Activated CD4-positive, alpha-beta T cell treated with anti-CD3 and anti-CD28 coated beads, Interleukin-2, amount 10 ng/mL, durations not matched to agents 7 days and 5 days (primary cell): ENCODE measurements at places on chromosomes 2 and 18.

- no peak for DNase-seq
These were observed 92.6 kb downstream of the ZNF385B start for GRCh38 chr2:179768765-179769164.

GRCh38 chr2:221495731-221496130 lies 76.4 kb downstream of the EPHA4 start:
- no peak for DNase-seq

GRCh38 chr2:234218266-234219045 lies 168.0 kb downstream of the SPP2 start:
- DNase-seq = no peak

DNA sequence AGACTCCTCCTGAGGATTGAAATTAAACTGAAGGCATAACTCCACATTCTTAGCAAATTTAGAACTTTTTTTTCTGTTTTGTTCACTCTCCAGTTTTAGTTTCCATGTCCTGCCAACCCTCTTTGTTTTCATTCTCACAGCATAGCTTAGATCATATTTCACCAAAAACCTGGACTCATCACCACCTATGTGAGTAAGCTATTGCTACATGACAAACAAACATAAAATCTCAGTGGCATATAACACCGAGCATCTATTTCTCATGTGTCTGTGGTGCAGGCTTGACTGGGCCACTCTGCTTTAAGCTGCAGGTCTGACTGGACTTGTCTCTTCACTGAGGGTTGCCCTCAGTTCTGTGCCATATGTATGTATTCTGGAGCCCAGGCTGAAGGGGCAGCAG lies 385.2 kb downstream of the ARHGAP15 start:
- DNase-seq = no peak

- no peak for DNase-seq
These were observed 236.6 kb downstream of the SS18 start for GRCh38 chr18:25853691-25854433.

GRCh38 chr18:9708434-9709303 lies 568 bp downstream of the RAB31 start:
- DNase-seq = peak; percentile 19

DNA sequence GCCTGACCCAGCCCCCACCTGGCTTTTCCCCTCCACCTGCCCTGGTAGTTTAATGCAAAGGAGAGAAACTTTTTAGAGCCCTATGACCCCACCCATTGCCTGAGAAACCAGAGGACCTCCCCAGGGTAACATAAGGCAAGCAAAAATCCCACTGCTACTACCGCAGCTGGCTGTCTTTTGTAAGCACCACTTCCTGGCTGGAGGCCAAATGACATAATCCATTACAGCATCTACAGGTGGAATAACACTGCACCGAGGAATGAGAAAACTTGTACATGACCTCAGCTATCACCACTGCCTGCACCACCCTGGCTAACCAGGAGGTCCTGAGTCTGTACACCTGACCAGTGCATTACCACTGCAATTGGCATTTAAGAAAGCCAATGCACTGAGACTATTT lies 149.6 kb upstream of the GALNT5 start:
- no peak for DNase-seq

- DNase-seq = no peak
These were observed 177.4 kb downstream of the FIGN start for GRCh38 chr2:163558251-163559021.

- no peak for DNase-seq
These were observed 42.8 kb downstream of the STK25 start for GRCh38 chr2:241465543-241465942.

- DNase-seq = no peak
These were observed 10.0 kb upstream of the ASAP2 start for GRCh38 chr2:9196637-9197036.

GRCh38 chr2:207434306-207434705 lies 95.5 kb upstream of the CREB1 start:
- no peak for DNase-seq

DNA sequence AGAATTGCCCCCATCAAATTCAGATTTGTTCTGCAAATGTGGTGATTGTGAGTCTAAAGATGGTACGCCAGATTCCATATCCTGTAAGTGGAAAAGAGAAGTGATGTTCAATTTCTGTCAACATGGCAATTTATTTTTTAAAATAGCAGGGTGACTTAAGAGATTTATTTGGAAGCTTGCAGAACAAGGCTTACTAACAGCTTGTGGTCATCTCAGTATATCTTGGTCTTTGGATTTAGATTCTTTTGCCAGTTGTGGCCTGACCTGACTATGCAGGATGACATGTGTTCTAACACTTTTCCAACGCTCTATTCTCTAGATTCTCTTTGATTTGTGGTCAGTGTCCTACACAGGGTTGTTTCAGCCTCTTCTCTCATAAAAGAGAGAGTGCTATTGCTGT lies 74.4 kb downstream of the MAP3K20 start:
- no peak for DNase-seq
